ENCODE measurements at places on chromosomes 16 and 17. TPM values are rescaled to one million over a fixed set of nuclear protein-coding genes. Genes with fewer than 3 reads are reported as not detected.

- no peak for DNase-seq
Observed at GRCh38 chr16:15881794-15882379, 6.5 kb downstream of the CEP20 start.

DNA sequence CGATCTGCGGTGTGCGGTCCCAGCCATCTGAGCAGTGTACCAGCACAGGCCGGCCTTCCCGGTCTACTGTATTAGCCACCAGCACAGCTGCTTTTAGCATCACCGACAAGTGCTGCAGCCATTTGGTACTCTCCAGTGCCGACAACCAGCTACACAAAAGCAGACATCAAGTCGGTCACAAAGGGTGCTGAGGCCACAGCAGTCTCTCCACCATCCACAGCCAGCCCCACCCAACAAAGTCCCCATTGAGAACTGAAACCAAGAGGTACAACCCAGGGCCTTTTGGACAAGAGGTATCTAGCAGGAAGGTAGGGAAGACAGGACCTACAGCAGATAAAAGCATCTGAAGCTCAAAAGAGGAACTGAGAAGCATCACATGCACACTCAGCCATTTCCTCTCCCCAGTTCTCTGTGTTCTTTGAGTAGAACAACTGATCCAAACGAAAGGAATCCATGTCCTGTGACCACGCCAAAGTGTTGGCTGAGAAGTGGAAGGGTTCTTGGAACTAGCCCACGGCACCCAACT is 9.5 kb downstream of the MTMR4 start:
- DNase-seq, result no peak

Gene ABCC6
- 0.63 TPM for total RNA-seq

GRCh38 chr16:78170494-78170933 is 71.1 kb downstream of the WWOX start:
- peak; percentile 19 for DNase-seq

GRCh38 chr17:44351961-44352827 is 7.1 kb downstream of the GRN start:
- no peak for DNase-seq

- DNase-seq, result peak; percentile 55
Observed at GRCh38 chr17:81821603-81822311, 11.3 kb downstream of the MCRIP1 start.

GRCh38 chr17:75765981-75766380 is 989 bp upstream of the GALK1 start:
- DNase-seq, result no peak

DNA sequence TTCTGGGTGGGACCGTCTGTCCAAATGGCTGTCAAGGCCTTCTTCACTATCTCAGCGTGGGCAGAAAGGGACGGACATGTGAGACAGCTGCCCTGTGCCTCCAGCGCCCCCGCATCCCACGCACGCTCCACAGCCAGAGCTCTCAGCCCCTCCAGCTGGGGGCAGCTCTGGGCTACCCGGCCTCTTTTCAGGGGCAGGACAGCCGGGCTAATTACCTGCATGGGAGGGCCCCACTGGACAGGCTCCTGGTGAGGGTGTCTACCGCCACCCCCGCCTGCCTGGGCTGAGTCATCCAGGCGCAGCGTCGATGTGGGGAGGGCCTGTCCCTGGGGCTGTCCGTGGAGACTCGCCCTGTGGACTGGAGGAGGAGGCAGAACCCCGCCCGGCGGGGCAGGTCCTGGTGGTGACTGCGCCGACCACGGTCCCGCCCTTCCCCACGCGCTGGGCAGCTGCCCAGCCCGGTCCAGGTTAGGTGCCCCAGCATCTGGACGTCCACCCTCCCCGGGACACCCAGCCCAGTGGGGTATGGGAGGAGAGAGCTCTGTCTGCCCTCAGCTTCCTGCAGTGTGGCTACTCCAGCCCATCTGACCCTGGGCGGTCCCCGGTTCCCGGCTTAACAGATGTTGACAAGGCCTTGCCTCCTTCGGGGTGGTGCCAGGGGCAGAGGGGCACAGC is 5.9 kb upstream of the METRNL start:
- no peak for DNase-seq

GRCh38 chr17:69779378-69780214 is 295.4 kb upstream of the KCNJ16 start:
- DNase-seq, result peak; percentile 53

GRCh38 chr17:77694391-77695363 is 263.8 kb upstream of the TNRC6C start:
- no peak for DNase-seq

- DNase-seq, result peak; percentile 27
Observed at GRCh38 chr17:38981636-38982035, 14.4 kb upstream of the FBXO47 start.

GRCh38 chr16:29950806-29951461 is 10.9 kb upstream of the TMEM219 start:
- DNase-seq, result no peak

DNA sequence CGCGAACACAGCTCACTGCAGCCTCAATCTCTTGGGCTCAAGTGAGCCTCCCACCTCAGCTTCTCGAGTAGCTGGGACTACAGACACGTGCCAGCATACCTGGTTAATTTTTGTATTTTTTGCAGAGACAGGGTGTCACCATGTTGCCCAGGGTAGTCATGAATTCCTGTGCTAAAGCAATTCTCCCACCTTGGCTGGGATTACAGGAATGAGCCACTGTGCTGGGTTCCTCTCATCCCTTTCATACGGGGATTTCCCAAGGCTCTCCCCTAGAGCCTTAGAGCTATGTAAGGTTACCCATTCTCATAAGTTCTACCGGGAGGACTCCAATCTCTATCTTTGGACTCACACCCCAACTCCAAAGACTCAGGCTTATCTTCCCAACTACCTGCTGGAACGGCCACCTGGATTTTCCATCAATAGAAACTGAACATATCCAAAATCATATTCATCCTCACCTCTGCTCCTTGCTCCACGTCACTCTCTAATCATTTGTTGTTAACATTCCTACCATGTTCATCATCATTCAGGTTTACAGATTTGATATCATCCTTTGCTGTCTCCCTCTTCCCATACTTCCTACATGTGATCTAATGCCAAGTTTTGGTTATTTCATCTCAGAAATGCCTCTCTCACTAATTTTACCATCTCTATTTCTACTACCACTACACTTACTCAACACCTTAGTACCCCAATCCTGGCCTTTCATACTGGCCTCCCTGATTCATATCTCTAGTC is 92.5 kb downstream of the NCOR1 start:
- DNase-seq, result no peak

- DNase-seq, result peak; percentile 63
Observed at GRCh38 chr17:73474370-73474988, 162.7 kb upstream of the CDC42EP4 start.

DNA sequence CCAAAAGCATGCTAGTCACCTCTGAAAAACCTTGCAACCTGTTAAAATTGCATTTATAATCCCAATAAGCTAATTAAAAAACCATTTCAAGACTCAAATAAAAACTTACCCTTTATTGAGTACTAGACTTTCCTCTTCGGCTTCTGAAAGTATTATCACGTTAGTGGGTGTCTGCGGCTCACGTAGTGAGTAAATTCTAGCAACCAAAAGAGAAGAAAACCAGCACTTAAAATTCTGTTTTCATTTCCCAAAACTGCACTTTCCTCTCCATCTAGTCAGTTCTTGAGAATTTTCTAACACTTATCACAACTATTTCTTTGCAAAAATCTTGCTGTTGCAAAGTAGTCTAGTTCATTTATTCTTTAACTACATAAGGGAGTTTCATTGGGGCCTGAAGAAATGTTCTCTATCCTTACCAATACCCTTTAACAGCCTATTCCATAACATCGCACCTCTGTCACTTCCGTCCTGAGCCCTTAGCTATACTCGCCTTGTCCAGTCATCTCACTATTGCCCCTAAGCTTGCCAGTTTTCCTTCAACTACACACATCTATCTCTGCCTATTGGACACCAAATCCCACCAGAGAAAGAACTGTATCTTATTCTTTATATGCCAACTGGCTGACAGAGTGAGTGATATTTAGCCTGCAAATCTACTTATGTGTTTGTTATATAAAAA is 8.7 kb downstream of the NUP88 start:
- no peak for DNase-seq

GRCh38 chr16:3045758-3046640 is at the start of gene MMP25:
TSS of gene MMP25 (plus strand) at chr16:3046561. CDS start at chr16:3046918, 357 bp downstream.
- DNase-seq, result no peak
